ENCODE measurements at places on chromosomes 12 and 14. TPM values are rescaled to one million over a fixed set of nuclear protein-coding genes. Genes with fewer than 3 reads are reported as not detected.

DNA sequence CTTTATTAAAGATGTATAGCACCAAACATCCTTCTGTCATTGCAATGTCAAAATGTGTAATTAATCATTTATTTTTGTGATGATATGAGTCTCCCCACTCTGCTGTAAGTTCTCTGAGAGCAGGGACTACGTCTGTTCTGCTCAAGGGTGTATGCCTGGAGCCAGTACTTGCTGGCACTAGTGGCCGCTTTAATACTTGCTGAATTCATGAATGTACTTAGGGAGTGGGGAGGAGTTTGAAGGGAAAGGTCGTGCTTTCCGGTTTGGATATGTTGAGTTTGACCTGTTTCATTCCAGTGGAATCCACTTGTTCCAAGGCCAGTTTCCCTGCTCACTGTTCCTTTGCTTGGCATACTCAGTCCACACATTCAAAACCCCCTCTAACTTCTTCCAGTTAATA lies 1.9 kb upstream of the DCAF5 start:
- no peaks in the 10 kb centered on the region for H3K27me3 ChIP-seq
- no peak overlapping the region for H3K4me3 ChIP-seq
- no peak overlapping the region for H3K27ac ChIP-seq
- H3K4me1 ChIP-seq, result peaks cover 21% of the 10 kb centered on the region
- peak; percentile 68 for DNase-seq

GRCh38 chr12:121175383-121176119 lies 34.4 kb upstream of the P2RX4 start:
- no peaks in the 10 kb centered on the region for H3K27me3 ChIP-seq
- no peak for DNase-seq
- peak overlapping the region; percentile 60 for H3K27ac ChIP-seq
- no peaks in the 10 kb centered on the region for H3K4me1 ChIP-seq
- H3K4me3 ChIP-seq, result no peak overlapping the region
- H3K36me3 ChIP-seq, result no peaks in the 10 kb centered on the region

GRCh38 chr12:15196221-15196620 lies 25.0 kb downstream of the RERG start:
- H3K36me3 ChIP-seq, result no peaks in the 10 kb centered on the region
- H3K27ac ChIP-seq, result no peak overlapping the region
- DNase-seq, result no peak

DNA sequence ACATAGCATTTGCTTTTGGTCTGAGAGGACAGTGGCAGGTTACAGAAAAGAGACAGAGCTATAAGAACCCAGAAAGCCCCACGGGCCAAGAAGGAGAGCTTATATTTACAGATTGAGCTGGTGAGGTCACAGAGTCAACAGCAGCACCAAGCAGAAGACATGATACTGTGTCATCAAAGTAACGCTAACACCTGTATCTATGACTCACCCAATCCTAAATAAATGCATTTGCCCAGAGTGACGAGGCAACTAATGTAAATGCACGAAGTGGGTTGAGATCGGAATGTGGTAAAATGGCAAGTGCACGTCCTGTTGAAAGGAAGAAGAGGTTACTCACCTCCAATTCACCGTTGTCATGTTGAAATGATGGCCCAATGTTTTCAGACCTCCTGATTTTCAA lies 6.7 kb upstream of the CD163L1 start:
- no peak for DNase-seq
- H3K4me1 ChIP-seq, result no peaks in the 10 kb centered on the region
- H3K27me3 ChIP-seq, result no peaks in the 10 kb centered on the region
- no peak overlapping the region for H3K4me3 ChIP-seq
- H3K36me3 ChIP-seq, result no peaks in the 10 kb centered on the region

GRCh38 chr12:129779033-129779432 lies 124.8 kb downstream of the TMEM132D start:
- H3K4me3 ChIP-seq, result no peak overlapping the region
- DNase-seq, result no peak
- H3K27ac ChIP-seq, result no peak overlapping the region
- no peaks in the 10 kb centered on the region for H3K4me1 ChIP-seq
- no peaks in the 10 kb centered on the region for H3K27me3 ChIP-seq

The SLCO1C1 gene
- total RNA-seq, result not detected

The KRT74 gene
- not detected for total RNA-seq

The PAPLN gene
- 10.3 TPM for total RNA-seq

Data from upper lobe of left lung (tissue), 6 donors.